ENCODE measurements at places on chromosomes 16 and 17. TPM values are rescaled to one million over a fixed set of nuclear protein-coding genes. Genes with fewer than 3 reads are reported as not detected.

DNA sequence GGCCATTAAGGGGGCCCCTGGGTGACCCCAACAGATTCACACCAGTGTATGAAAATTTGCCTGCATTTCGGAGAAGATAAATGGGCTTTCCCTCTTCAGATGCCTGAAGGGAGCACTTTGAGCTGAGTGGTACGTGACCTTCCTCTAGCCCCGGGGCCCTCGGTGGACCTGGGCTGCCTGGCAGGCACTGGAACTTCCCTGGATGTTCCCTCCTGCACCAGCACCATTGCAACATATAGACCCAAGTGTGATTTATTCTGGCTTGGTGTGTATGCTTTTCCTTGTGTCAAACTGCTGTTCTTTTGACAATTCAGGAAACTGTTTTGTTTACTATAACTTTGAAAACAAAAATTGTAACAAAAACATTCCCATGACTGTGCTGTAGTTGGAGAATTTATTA lies 93.8 kb downstream of the TNFRSF13B start:
- H3K27ac ChIP-seq, result no peak overlapping the region
- H3K4me1 ChIP-seq, result no peaks in the 10 kb centered on the region
- DNase-seq, result no peak
- no peak overlapping the region for H3K4me3 ChIP-seq
- no peaks in the 10 kb centered on the region for H3K27me3 ChIP-seq

Gene TOP2A
- 347 TPM for total RNA-seq

DNA sequence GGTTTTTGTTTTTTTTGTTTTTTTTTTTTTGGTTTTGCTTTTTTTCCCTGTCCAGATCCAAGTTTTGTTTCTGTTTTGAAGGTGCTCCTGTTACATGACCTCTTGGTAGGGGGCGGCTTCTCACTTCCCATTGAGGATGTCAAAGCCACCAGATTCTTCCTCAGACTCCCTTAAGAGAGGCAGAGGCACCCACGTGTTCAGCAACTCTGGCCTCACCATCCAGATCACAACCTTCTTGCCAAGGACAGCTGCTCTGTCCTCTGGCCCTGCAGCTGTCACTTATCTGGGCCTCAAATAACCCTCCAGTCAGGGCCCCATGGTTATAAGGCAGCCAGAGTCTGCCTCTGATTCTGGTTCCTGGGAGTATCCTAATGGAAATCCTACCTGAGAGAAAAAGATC lies 208.5 kb downstream of the STX8 start:
- DNase-seq, result no peak
- peaks cover 2% of the 10 kb centered on the region for H3K36me3 ChIP-seq
- no peak overlapping the region for H3K4me3 ChIP-seq
- peaks cover 7% of the 10 kb centered on the region for H3K4me1 ChIP-seq
- H3K27me3 ChIP-seq, result no peaks in the 10 kb centered on the region

DNA sequence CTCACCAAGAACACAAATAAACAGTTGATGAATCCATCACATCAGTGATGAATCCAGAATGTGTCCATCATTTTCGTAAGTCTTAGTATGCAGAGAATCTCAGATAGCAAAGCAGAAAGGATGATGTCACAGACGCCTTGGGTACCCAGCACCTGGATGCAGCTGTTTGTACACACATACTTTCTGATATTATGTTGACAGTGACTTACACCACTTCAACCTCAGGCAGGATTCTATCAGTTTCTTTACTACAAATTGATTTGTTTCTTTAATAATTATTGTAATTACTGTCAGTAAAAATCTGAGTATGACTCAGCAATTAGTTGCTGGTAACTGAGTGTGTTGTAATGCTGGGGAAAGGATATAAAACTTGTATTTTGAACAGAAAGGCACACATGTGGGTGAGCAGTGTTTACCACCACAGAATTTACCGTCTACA lies 159.8 kb downstream of the RPTOR start:
- DNase-seq, result no peak
- H3K36me3 ChIP-seq, result peaks cover 47% of the 10 kb centered on the region
- no peaks in the 10 kb centered on the region for H3K27me3 ChIP-seq
- no peak overlapping the region for H3K4me3 ChIP-seq

GRCh38 chr16:10502776-10503175 lies 77.6 kb downstream of the EMP2 start:
- no peak overlapping the region for H3K4me3 ChIP-seq
- H3K36me3 ChIP-seq, result no peaks in the 10 kb centered on the region
- H3K4me1 ChIP-seq, result no peaks in the 10 kb centered on the region
- no peak overlapping the region for H3K27ac ChIP-seq
- H3K27me3 ChIP-seq, result no peaks in the 10 kb centered on the region
- no peak for DNase-seq

Gene C1QTNF8
- not detected for total RNA-seq

DNA sequence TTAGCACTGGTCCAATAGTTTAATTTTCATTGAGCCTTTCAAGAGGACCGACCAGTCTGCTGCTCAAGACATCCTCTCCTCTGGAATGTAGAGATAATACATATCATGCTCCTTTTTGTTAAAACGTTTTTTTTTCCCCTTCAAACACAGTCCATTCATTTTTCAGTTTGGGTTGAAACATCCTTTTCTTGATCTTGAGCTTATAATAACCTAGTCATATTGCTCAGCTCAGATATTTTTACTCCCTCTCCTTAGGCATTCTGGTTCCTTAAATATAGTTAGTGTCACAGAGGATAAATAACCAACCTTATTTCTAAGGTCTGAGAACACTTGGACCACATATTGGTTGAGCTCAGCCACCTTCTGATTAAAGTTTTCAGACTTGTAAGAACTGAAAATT lies 12.8 kb downstream of the ANKRD40CL start:
- no peaks in the 10 kb centered on the region for H3K27me3 ChIP-seq
- no peaks in the 10 kb centered on the region for H3K4me1 ChIP-seq
- peaks cover 42% of the 10 kb centered on the region for H3K36me3 ChIP-seq

DNA sequence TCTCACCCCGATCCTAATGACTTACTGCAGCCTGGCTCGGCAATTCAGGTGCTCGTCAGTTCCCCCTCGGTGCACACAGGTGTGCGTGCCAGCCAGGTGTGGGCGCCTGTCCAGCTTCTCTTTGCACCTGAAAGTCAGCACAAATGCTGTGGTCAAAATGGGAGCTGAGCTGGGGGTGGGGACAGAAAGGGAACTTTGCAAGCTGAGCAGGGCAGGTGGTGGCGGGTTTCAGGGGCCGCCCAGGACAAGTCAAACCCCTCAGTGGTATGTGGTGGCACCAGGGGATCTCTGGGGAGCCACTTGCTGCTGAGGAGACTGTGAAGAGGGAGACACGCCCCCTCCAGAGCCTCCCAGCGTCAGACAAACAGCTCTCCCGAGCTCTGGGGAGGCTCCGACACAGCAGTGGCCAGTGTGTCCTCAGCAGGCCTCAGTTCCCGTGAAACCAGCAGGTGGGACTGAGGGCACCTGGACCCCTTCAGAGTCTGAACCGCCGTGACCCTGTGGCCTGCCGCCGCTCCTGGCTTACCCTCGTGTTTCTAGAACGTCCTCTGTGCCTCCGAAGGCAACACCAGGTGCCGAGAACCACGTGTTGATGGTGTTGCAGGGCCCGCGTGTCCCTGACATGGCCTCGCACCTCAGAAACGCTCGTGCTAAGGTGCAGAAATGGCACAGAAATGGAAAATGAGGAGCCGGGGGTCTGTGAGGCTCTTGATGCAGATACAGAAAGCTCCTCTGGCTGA lies 233.5 kb upstream of the TNRC6C start:
- peak; percentile 31 for DNase-seq
- no peak overlapping the region for H3K4me3 ChIP-seq
- peaks cover 12% of the 10 kb centered on the region for H3K27me3 ChIP-seq
- H3K36me3 ChIP-seq, result no peaks in the 10 kb centered on the region
- peaks cover 4% of the 10 kb centered on the region for H3K4me1 ChIP-seq

GRCh38 chr16:30340621-30341020 lies 14.5 kb downstream of the CD2BP2 start:
- H3K4me1 ChIP-seq, result peaks cover 17% of the 10 kb centered on the region
- no peak for DNase-seq
- no peaks in the 10 kb centered on the region for H3K36me3 ChIP-seq
- no peaks in the 10 kb centered on the region for H3K27me3 ChIP-seq
- H3K4me3 ChIP-seq, result no peak overlapping the region

Gene SLC35G6
- total RNA-seq, result not detected

DNA sequence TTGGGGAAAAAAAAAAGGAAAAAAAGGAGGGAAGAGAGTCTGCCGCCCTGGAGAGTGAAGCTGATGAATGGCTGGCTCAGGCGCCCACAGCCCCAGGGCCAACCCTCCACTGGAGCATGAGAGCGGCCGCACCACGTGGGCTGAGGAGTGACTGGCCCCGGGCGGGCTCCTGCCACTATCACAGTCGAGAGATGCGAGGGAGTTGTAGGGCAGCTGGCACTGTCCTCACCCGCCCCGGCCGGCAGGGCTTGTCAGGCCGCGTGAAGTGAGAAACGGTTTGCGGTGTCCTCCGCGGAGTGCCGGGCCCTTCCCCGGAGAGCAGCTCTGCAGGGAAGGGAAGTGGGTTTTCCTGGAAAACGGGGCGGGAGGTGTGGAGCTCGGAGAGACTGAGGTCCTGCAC lies 45.9 kb downstream of the JPH3 start:
- no peak overlapping the region for H3K27ac ChIP-seq
- no peak overlapping the region for H3K4me3 ChIP-seq
- H3K27me3 ChIP-seq, result peaks cover 37% of the 10 kb centered on the region
- no peaks in the 10 kb centered on the region for H3K36me3 ChIP-seq

- H3K27ac ChIP-seq, result no peak overlapping the region
- no peaks in the 10 kb centered on the region for H3K27me3 ChIP-seq
- no peak for DNase-seq
- H3K4me3 ChIP-seq, result no peak overlapping the region
- H3K4me1 ChIP-seq, result no peaks in the 10 kb centered on the region
These were observed 33.4 kb upstream of the ACSF3 start for GRCh38 chr16:89060207-89060794.

DNA sequence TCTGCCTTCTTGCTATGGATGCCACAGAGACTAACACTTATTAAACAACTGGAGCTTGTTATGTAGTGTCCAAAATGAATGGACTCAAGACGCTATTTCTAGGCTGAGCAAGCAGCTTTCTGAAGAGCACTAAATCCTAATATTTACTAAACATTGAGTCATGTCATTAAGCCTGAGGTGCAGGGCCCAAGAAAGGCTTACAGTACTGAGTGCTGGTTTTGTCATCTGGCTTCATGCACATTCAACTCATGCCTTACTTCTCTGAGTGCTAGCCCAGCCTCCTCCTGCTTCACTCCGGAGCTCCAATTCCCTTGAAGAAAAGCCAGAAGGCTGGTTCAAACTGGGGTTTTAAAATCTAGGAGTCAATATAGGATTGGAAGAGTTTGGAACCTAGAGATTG lies 363.3 kb upstream of the CDH5 start:
- no peak overlapping the region for H3K27ac ChIP-seq

DNA sequence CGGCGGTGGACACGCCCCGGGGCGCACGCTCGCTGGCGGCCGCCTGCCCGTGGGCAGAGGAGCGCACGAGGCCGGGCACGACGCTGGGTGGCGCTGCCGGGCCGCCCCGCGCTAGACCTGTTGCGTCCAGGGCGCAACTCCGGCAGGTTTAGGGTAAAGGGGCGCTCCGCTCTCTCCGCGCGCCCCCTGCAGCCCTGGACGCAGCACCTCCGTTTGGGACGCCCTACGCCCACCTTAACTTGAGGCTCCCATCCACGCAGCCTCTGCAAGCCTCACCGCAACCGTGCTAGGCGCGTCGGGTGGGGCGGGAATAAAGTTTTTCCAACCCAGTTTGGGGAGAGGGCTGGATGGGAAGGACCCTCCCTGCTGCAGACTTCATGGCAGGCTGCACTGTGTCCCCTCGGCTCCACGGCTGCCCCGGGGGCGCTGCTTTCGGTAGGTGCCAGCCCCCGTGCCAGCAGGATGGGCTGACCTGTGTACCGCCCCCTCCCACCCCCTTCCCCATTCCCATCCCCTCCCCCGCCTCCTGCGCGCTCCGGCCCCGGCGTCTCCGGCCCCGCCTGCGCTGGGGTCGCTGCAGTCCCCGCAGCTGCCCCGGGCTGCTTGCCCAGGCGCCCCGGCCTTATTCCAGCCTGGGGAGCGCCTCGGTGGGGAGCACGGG lies at the start of gene SYT17:
Gene SYT17 (plus strand): TSS at position 531 of the 661 bp plus-strand sequence. CDS start 407 bp downstream, outside the sequence.
- DNase-seq, result peak; percentile 49
- H3K4me3 ChIP-seq, result no peak within 1 kb of the TSS
- peaks cover 40% of the 10 kb centered on the region for H3K27me3 ChIP-seq
- no peak within 1 kb of the TSS for H3K27ac ChIP-seq

Gene RABEP1
- 35.1 TPM for total RNA-seq

DNA sequence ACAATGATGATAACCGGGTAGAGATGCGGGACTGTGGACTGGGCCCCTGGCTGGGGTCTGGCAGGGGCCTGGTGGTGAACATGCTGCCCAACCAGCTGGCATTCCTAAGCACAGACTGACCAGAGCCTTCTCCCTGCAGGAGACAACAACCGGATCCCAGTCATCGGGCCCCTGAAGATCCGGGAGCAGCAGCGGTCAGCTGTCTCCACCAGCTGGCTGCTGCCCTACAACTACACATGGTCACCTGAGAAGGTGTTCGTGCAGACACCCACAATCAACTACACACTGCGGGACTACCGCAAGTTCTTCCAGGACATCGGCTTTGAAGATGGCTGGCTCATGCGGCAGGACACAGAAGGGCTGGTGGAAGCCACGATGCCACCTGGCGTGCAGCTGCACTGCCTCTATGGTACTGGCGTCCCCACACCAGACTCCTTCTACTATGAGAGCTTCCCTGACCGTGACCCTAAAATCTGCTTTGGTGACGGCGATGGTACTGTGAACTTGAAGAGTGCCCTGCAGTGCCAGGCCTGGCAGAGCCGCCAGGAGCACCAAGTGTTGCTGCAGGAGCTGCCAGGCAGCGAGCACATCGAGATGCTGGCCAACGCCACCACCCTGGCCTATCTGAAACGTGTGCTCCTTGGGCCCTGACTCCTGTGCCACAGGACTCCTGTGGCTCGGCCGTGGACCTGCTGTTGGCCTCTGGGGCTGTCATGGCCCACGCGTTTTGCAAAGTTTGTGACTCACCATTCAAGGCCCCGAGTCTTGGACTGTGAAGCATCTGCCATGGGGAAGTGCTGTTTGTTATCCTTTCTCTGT lies 5.1 kb upstream of the SLC7A6 start:
- no peak overlapping the region for H3K4me3 ChIP-seq
- H3K4me1 ChIP-seq, result peaks cover 26% of the 10 kb centered on the region
- H3K27ac ChIP-seq, result no peak overlapping the region
- DNase-seq, result no peak
- peaks cover 2% of the 10 kb centered on the region for H3K36me3 ChIP-seq

DNA sequence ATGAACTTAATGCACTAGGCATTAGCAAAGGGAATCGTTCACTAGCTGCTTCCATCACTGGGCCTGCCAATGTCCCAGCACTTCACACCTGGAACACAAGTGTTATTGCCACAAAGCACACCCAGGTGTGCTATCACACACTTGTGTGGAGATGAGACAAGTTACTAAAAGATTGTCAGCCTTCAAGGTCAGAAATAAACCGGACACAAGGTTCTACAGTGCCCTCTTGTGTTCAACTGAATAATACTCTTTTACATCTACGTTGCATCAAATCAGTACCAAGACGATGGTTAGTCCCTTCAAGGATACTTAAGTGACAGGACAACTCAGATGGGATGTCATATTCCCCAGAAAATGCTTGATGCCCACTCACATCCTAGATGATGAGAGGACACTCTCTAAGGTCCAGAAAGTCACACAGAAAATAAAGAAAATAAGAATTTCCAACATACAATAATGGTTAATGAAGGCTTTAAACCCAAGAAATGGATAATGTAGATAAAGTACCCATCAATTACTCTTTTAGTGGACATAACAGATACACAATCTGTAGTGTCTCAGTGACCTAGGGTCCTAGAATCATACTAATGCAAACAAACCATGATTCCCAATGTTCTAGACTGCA lies 16.4 kb upstream of the GLG1 start:
- DNase-seq, result no peak
- peak overlapping the region; percentile 8 for H3K27ac ChIP-seq
- no peaks in the 10 kb centered on the region for H3K27me3 ChIP-seq
- no peak overlapping the region for H3K4me3 ChIP-seq
- peaks cover 56% of the 10 kb centered on the region for H3K36me3 ChIP-seq

Data from activated CD8-positive, alpha-beta memory T cell treated with anti-CD3 and anti-CD28 coated beads, Interleukin-2, amount 10 ng/mL, durations not matched to agents 7 days and 5 days (primary cell).